GM18507 (cell line): ENCODE measurements at places on chromosomes 7 and 10.
A peak's percentile ranks its signal among the peaks of the same experiment; 100 is the strongest.

DNA sequence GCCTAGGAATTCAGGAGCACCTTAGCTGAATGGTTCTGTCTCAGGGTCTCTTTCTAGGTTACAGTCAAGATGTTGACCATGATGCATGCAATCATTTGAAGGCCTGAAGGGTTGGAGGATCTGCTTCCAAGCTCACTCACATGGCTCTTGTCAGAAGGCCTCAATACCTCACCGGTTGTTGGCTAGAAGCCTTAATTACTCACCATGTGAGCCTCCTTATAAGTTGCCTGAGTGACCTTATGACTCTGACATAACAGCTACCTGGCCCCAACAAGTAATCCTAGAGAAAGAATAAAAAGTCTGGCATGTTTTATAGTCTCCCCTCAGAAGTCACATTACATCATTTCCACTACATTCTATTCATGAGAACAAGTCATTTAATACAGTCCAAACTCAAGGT lies 3.4 kb upstream of the C1GALT1 start:
- DNase-seq: no peak

- DNase-seq: no peak
These were observed 78.7 kb upstream of the PPP2R2D start for GRCh38 chr10:131822013-131822691.

DNA sequence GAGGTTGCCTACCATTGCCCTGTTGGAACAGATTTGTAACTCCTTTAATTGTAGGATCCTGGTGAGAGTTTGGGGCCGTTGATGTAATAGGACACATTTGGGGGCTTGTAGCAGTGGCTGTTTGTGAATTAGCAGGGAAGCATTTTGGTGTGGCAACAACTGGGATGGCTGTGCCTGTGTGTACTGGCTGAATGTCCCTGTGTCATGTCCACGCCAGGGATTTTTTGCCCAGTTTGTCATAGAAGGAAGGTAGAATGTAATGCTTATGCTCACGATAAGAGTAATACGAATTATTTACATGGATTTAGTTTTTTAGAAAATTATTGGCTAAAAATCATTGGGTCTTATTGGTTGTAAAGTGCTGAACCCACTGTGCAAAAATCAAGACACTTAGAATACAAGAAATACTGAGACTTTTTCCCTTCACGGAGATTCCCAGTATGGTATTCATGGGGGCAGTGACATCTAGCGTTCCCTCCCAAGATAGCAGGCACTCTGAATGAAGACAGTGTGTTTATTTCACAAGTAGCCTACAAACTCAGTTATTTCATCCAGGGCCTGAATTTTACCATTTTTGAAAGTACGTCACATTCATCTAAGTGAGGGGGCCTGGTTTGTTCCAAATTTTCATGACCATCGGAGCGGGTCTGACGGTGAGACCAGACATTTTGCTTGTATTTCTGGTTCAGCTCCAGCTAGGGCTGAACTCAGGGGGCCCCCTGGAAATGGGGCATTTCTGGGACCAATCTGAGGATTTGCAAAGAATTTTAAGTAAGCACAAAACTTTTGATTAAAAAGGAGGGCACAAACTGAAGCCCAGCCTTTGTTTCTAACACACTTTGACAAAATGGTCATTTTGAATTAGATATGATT lies 74.7 kb downstream of the CACNB2 start:
- DNase-seq: no peak

DNA sequence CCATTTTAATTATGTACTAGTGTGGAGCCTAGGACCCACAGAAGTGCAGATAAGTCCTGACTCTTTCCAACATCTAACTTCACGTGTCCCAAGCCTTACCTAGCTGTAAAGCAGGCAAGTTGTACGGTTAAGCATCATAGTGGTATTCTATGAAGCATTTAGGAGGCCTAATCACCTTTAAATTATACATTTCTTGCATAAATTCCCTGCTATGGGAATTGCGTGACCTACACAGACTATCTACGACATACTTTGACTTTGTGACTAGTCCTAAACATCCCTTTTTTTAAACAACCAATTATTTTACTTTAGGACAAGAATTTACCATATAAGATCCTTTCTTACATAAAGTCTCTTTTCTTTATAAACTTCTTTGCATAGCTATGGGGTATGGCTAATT lies 37.7 kb upstream of the LRGUK start:
- no peak for DNase-seq

GRCh38 chr10:77861366-77861765 lies 65.2 kb downstream of the DLG5 start:
- no peak for DNase-seq

- no peak for DNase-seq
These were observed 85.1 kb upstream of the PPIF start for GRCh38 chr10:79262131-79262530.

DNA sequence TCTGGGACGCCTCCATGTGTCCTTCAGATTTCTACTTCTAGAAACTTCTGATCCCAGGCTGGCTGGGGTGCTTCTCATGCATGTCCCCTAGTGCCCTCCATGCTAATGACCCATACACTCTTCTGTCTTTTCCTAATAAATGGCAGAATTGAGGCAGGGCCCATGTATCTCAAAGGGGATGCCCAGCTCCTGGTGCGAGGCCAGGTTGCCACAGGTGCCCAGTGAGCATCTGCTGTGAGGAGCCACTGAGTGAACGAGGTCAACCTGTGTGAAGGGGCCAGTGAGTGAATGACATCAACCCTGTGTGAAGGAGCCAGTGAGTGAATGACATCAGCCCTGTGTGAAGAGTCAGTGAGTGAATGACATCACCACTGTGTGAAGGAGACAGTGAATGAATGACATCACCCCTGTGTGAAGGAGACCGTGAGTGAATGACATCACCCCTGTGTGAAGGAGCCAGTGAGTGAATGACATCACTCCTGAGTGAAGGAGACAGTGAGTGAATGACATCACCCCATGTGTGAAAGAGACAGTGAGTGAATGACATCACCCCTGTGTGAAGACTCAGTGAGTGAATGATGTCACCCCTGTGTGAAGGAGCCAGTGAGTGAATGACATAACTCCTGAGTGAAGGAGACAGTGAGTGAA lies 478.9 kb downstream of the PTPRN2 start:
- DNase-seq: no peak

- DNase-seq: peak; percentile 39
These were observed 76.0 kb downstream of the HIP1 start for GRCh38 chr7:75662579-75663301.

- peak; percentile 29 for DNase-seq
These were observed 63.6 kb upstream of the TRIM24 start for GRCh38 chr7:138396251-138397070.

- DNase-seq: no peak
These were observed 78.1 kb downstream of the ARL4A start for GRCh38 chr7:12765431-12766100.

GRCh38 chr10:85593226-85593772 lies 773.3 kb downstream of the GRID1 start:
- DNase-seq: no peak

GRCh38 chr7:117008886-117009531 lies 55.7 kb downstream of the ST7 start:
- no peak for DNase-seq

DNA sequence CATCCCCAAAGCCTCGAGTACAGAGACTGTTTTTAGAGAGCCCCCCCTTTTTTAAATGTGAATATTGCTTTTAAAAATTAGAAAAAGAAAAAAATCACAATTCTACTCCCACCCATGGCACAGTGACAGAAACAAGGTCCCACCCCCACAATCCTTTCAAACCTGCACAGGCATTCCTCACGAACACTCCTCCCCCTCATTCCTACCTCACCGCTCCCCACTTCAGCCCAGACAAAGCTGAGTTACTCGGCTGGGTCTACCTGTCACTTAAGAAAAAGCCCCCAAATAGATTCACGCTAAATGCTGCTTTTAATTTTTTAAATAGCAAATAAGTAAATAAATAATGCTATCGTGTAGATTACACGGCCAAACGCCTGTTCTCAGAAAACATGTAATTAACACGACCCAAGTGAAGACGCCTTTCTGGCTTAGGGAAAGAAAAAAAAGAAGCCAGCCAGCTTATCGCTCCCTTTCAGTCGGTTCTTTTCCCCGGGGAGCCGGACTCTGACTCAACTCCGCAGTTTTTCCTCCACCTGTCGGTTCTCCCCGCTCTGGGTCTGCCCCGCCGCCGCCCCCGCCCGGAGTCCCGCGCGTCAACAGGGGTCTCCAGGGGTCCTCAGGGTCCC lies 739 bp downstream of the MPP7 start:
- DNase-seq: no peak

- DNase-seq: no peak
These were observed 608 bp downstream of the AKR1B10 start for GRCh38 chr7:134527979-134528371.

DNA sequence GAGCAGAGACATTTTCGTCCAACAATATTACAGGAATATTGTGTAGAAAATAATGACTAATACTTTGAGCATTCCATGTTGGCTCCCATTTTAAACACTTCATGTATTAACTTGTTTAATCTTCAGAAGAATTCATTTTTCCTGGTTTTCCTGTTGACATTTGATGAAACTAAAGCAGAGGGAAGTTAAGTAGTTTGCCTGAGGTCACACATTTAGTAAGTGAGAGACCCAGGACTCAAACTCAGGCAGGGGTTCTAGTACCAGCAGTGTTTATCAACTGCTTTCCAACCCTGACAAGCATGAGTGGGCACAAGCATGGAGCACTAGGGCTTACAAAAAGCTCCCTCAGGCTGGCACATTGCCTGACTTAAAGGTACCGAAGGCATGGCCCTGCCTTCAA lies 719.1 kb downstream of the AUTS2 start:
- DNase-seq: no peak

DNA sequence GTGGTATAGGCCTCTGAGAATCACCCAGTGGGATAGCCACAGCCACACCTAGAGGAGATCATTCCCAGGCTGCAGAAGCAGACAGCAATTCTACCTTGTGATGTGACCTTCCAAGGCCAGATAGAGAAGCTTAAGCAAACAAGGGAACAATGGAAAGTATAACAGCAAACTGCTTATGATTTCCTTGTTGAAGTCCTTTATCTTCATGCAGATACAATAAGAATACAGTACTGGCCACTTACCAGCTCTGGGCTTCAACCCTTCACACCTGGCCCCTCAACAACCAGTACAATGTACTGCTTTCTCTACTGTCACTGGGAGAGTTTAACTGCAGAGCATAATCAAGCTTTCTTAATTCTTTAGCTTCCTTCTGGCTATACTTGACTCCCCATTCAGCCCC lies 22.6 kb upstream of the DDX50 start:
- no peak for DNase-seq

- peak; percentile 58 for DNase-seq
These were observed at the start of gene SERPINE1 for GRCh38 chr7:101126651-101127459. SERPINE1 (plus strand) TSS chr7:101127104; CDS start chr7:101128394, 1,290 bp downstream.

DNA sequence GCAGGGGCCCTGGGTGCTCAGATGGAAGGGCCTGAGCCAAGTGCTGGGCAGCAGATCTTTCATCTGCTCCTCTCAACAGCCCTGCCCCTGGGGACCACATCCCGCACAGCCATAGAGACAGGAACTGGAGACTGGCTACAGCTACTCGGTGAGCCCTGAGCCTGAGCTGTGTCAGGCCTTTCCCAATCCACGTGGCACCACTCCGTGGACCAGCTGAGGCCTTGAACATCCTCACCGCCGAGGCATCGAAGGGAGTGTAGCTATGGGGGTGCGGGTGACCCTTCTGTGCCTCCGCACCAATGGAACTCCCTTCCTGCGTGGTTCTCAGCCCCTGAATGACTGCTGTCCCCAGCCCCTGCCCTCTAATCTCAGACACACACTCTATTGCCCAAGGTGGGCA lies 362.7 kb upstream of the SHH start:
- DNase-seq: no peak

- no peak for DNase-seq
These were observed 2.2 kb downstream of the FZD8 start for GRCh38 chr10:35639728-35640401.

- DNase-seq: no peak
These were observed 75.0 kb downstream of the POM121L12 start for GRCh38 chr7:53110425-53110824.

DNA sequence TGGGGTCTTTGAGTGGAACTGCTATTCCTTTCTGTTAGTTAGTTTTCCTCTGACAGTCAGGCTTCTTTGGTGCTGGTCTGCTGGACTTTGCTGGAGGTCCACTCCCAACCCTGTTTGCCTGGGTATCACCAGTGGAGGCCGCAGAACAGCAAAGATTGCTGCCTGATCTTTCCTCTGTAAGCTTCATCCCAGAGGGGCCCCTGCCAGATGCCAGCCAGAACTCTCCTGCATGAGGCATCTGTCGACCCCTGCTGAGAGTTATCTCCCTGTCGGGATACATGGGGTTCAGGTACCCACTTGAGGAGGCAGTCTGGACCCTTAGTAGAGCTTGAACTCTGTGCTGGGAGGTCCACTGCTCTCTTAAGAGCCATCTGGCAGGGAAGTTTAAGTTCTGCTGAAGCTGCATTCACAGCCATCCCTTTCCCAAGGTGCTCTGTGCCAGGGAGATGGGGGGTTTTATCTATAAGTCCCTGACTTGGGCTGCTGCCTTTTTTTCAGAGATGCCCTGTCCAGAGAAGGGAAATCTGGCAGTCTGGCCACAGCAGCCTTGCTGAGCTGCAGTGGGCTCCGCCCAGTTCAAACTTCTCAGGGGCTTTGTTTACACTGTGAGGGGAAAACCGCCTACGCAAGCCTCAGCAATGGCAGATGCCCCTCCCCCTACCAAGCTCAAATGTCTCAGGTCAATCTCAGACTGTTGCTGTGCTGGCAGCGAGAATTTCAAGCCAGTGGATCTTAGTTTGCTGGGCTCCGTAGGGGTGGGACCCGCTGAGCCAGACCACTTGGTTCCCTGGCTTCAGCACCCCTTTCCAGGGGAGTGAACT lies 89.7 kb upstream of the CDK6 start:
- no peak for DNase-seq

DNA sequence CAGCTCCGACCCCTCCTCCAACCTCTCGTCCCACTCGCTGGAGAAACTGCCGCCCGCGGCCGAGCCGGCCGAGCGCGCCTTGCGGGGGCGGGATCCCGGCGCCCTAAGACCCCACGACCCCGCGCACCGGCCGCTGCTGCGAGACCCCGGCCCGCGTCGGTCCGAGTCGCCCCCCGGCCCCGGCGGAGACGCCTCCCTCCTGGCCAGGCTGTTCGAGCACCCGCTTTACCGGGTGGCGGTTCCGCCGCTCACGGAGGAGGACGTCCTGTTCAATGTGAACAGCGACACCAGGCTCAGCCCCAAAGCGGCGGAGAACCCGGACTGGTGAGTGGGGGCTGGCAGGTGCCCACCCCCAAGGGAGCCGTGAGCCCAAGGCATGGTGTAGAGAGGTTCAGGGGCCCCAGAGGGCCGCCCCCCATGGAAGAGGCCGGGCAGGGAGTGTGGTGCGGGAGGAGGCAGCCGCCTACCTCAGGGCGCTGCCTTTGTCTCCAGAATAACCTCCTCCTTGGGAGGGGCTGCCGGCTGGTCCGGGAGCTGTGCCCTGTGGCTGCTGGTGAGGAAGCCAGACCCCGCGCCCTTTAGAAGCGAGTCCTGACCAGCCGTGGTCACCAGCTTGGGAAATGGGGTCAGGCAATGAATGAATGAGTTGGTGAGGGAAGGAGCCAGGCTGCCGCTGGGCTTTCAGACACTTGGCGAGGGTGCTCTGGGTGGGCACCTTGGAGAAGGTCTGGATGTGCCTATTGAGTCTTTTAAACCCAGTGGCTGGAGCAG lies 1.3 kb downstream of the FAM20C start:
- DNase-seq: no peak

GRCh38 chr7:101580596-101580995 lies 48.5 kb downstream of the MYL10 start:
- DNase-seq: no peak

- no peak for DNase-seq
These were observed 164.6 kb downstream of the SKAP2 start for GRCh38 chr7:26699766-26700165.
